Activated naive CD8-positive, alpha-beta T cell treated with anti-CD3 and anti-CD28 coated beads, Interleukin-2, amount 50 U/mL, for 24 hours (primary cell): ENCODE measurements at places on chromosomes 4 and X.

DNA sequence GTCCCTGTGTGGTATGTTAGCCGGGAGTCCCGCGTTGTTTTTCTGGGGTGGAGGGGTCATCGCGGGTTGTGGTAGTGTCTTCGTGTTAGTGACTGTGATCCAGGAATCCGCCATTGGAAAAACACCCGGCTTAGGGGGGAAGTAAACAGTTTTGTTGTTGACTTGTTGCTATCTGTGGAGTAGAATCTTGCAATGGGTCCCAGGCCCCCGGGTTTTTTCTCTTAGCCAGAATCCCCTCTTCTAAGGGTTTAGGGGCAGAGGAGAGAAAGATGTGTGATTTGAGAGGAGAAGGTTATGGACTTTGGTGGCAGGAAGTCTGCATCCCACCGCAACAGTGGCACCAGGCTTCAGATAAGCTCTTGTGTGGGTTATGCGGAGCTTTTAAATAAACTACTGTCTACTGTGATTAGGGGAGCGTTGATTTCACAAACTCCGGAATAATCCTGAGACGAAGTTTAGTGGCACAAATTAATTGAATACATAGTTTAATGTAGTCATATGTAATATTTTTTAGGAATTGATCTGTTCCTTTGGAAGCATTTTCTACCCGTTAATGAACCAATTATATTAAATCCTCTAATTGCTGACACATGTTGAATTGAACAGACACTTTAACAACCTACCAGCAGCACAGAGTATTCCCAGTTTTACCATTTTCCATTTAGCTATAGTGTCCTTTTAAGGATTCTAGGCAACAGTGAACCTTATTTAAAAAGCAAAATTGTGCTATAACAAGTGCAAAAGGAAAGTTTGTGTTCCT, 1.4 kb downstream of the DDX3X start:
- DNase-seq: no peak

- DNase-seq: no peak
Observed at GRCh38 chrX:50081282-50081889, 119.4 kb downstream of the AKAP4 start.

DNA sequence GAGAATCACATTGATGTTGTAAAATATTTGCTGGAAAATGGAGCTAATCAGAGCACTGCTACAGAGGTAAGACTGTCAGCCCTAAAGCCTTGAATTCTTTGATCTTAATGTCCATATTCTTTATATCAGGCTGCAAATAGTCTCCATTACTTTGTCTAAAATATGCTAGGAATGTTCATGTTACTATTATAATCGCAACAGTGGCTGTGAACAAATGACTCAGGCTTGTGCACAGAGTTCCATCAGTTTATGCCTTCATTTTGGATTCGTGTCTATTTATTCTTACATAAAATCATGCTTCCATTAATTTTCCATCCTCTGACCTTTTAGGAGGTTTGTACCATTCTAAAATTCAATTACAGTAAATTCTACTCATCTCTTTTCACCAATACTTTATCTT, 182.7 kb downstream of the ANK2 start:
- DNase-seq: no peak

DNA sequence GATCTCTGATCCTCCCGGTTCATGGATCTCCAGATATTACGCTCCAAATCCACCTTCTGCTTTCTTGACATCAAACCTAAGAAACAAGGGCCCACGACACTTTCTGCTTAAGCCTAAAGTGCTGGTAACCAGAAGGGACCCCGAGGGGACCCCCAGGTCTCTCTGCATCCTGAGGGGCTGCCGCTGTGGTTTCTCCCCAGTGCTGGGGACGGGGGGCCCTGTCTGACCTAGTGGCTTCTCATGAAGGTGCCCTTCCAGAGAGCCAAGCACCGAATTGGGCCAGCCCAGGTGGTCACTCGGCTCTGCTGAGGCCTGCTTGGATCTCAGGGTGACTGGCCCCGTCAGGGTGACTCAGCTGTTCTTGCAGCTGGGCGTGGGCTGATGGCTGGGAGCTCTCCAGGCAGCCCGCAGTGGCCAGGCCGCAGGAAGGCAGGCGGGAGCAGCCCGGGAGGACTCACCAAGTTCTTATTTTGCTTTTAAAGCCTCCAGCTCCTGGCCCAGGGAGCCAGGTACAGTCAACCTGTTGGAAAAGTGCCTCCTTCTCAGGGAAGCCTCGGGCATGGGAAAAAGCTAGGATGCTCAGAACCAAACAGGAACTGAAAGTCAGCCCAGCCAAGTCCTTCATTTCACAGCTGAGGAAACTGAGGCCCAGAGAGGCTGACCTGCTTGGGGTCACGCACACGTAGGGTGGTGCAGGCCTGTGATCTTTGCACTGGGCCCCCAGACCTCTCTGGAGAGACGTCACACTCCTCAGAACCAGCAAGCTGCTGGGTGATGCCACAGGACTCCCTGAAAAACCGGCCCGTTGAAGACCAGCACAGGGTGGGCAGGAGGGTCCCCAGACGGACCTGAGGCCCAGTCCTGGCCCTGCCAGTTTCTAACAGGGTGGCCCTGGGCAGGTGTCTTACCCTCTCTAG, 16.7 kb downstream of the BLOC1S4 start:
- no peak for DNase-seq

GRCh38 chr4:36029951-36030350, 214.4 kb downstream of the ARAP2 start:
- no peak for DNase-seq

DNA sequence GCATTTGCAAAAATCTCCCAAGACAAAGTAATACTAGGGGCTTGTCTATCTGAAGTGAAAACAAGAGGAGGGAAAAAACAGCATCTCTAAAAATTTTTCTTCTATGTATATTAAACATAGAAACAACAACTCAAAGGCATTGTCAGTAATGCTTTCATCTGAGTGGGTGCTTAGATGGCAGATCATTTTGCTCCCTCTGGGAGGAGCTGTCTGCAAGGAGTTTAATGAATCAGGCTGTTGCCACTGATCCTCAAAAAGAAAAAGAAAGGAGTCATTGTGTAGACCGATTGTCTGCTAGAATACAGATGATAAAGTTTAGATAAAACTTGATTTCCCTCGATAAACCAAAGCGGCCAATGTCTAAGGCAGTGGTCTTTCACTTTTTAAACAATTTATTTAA, 49.7 kb upstream of the KLHL8 start:
- no peak for DNase-seq

DNA sequence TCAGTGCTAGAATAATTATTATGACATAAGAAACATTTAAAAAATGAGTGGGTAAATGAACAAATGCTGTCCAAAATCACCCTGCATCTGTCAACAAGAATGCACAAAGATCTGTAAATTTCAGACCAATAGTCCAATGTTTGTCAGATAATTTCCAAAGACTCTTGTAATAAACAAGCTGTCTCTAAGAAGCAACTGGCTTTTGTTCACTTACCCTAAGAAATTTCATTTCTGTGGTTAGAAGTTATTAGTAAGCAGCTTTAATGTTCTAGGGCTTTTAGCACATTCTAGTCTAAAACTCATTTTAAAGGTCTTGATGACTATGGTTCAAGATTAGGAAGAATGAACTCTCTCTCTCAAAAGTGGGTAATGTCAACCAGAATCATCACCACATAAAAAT, 560.3 kb upstream of the SMIM31 start:
- DNase-seq: no peak

DNA sequence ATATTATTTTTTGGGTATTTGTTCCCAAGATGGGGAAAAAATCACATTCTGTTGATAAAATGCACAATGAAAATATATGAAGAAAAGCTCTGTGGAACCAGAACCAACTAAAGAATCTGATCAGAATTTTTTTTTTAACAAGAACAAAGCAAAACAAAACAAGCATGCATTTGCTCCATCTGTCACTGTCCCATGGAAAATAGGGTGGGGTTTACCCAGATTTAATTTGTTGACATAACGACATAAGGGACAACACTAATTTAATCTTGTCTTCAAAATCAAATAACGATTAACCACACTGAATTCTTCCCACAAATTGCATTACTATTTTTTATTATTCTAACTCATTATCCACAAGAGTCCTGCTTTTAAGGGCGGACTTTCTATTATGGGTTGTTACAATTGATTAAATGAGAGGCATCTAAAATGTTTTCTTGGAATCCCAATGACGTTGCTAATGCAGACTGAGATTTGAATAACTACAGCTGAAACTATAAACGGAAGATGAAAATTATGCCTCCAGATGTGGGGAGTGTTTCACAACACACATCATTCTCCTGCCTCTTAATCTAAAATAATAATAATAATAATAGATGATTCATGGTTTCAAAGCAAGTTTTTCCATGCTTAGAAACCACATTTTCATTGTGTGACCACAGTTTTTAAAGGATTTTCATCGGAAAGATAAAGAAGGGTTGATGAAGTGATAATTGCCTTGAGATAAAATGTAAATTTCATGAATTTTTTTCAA, 307.0 kb upstream of the CPEB2 start:
- DNase-seq: no peak

- no peak for DNase-seq
Observed at GRCh38 chrX:65744965-65745364, 77.5 kb downstream of the MSN start.

GRCh38 chr4:133594390-133595207, 445.5 kb downstream of the PCDH10 start:
- DNase-seq: no peak

DNA sequence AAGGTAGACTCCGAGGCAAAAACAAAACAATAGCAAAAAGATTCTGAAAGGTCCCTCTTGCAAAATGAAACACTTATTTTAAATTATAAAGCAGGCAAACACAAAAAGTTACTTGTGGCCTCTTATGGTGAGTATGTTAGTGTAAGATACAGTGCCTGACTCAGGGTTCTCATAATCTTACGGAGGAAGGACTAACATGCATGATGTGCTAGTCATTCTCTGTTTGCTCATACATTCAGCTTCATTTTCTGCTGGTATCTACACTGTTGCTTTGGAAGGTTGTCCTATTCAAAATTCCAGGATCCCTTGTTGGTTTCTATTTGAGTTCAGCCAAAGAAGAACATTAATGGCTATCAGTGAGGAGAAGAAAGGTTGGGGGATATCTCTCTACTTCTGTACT, 249.1 kb upstream of the FAM47A start:
- no peak for DNase-seq

DNA sequence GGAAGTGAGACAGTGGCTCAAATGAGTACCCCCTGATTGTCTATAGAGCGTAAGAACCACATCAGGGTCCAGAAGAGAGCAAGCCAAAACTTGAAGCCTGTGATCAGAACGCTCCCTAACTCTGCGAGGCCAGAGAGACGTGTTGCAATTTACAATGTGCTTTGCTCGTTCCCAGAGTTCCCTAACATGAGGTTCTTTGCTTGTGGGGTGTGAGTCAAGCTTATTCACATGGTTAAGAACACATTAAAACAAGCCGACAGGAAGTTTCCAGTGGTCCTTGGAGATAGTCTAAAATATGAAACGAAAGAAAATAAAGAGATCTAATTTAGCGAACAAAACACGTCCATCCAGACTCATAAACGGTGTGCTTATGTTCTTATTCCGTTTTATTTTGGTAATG, 702.3 kb downstream of the TRIML1 start:
- DNase-seq: no peak

DNA sequence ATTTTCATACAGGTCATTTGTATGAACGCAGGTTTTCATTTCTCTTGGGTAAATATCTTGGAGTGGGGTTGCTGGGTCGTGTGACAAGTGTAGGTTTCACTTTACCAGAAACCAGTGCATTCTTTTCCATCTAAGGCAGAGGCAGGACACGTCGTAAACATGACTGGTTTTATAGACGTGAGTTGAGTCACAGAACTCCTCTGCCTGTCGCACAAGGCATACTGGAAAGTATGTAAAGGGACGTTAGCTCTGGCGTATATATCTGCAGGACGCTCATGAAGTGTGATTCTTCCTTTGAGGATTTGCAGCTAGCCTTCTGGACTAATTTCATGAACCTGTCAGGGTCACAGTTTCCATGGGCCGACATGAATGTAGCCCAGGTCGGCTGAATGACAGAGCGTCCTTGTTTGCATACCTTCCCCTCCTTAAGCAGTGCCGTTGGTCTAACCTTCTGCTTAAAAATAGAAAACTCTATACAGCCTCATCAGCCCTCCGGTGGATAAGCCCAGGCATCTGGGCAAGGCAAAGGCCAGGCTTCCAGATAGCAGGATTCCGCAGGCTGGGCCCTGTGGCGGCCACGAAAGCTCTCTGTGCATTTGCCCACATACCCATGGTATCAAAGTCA, 106.0 kb downstream of the GPR143 start:
- DNase-seq: no peak

DNA sequence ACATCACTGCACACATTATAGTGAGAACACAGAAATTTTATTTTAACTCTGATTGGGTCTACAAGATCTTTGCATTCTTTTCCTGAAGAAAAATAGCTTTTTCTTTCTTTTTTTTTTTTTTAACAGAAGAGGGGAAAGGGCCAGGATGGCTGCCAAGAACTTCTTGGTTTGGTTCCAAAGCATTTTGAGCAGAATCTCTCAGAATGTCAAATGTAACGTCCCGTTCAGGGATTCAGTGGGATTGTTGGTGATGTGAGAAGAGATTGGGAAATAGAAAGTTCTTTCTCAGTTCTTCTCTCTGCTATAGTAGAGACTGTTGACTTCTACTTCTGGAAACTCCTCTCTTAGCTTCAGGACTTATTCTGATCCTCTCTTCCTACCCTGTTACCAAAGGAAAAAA, 70.9 kb upstream of the CBR4 start:
- DNase-seq: no peak

- DNase-seq: no peak
Observed at GRCh38 chrX:94545722-94546121, 871.7 kb downstream of the FAM133A start.

DNA sequence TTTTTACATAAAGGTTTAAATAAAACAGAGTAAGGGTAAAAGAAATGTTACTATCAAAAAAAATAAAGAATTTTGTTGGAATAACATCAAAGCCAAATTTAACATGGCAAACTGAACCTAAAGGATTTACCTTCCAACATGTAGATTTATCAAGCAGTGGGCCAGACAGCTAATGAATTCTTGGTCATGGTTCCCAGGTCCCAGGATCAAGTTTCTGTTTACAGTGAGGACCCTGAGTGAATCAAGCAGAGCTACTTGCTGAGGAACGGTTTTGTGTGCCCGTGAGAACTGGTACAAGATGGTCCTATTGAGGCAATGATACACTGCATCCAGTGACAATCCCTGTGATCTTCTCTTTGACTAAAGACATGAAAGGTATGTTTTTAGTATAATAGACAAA, 157.1 kb downstream of the CDS1 start:
- DNase-seq: no peak

GRCh38 chr4:174312993-174313392, 29.3 kb downstream of the CEP44 start:
- no peak for DNase-seq

DNA sequence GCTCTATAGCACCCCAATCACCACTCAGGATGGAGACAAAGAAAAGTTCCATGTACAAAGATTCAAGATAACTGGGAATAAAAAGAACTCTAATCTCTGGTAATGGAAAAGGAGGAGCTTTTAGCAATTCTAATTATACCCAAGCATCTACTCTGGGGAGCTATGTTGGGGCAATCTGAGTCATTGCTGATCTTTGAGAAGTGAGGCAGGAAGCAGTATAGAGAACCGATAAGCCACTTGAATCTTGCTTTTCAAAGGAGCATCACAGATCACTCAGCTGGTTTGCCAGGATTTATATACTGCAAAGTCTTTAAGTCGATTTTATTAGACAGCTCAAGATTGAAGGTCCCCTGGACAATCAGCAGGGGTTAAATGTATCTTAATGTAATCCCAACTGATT, 220.0 kb downstream of the ENOX2 start:
- no peak for DNase-seq
